Activated T-helper 1 cell treated with anti-CD3 and anti-CD28 coated beads, Interleukin-2, amount 50 U/mL, for 16 hours (primary cell): ENCODE measurements at places on chromosomes 5 and 9.
A peak's percentile ranks its signal among the peaks of the same experiment; 100 is the strongest.

DNA sequence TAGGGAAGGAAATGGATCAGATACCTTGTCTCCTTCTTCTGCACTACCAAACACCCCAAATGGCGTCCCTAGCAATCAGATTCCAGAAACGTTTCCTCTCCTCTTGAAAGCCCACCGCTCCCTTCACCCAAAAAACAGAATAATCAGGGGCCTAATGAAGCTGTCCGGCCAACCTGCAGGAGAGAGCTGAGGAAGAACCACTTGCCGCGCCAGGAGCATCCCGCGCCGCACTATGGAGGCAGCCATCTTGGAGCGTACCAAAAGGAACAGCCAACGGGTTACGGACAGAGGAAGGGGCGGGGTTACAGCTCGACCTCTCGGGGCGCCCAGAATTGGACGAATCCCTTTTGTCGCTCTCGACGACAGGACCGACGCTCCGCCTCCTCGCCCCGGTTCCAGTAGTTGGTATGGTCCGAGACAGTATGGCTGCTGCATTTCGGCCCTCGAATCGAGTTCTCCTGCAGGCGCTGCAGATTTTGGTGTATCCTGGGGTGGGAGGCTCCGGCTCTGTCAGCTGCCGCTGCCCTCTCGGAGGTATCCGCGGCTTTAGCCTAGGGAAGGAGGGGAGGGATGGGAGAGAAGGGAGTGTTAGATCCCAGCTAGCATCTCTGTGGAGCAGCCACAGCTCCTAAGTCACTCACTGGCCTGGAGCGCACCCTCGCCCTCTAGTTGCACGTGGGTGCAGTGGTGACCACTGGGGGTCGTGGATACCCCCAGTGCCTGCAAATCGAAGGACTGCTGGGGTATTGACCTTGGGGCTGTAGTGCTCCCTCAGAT, at the start of the genes MRPS27 and PTCD2:
Gene MRPS27, minus strand, starts transcription at position 265 of the 777 bp plus-strand sequence. Its CDS starts 19 bp downstream, at position 246.
Gene PTCD2, plus strand, starts transcription at position 398 of the 777 bp plus-strand sequence. Its CDS starts 10 bp downstream, at position 408.
- DNase-seq: peak; percentile 81

- no peak for DNase-seq
Measured at GRCh38 chr9:94785215-94786169, 59.0 kb downstream of the AOPEP start.

DNA sequence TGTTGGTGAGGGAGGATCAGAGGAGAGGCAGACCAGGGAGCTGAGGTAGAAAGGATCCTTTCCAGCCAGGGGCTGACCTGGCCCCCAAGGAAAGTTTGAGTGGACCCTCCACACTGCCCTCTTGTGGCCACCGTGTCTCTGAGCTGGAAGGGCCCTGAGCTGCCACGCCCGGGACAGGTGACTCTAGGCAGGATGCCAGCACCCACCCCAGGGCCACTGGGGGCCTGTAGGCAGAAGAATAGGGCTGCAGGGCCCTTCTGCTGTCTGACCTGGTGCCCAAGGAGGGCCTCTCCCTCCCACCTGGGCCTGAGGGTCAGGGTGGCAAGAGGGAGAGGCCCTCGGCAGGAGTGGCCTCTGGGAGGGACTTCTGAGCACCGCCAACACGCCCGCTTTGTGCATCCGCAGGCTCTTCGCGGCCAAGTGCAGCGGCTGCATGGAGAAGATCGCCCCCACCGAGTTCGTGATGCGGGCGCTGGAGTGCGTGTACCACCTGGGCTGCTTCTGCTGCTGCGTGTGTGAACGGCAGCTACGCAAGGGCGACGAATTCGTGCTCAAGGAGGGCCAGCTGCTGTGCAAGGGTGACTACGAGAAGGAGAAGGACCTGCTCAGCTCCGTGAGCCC, 76.8 kb downstream of the LMX1B start:
- DNase-seq: peak; percentile 19

- DNase-seq: no peak
Measured at GRCh38 chr9:23556459-23556858, 269.6 kb downstream of the ELAVL2 start.

DNA sequence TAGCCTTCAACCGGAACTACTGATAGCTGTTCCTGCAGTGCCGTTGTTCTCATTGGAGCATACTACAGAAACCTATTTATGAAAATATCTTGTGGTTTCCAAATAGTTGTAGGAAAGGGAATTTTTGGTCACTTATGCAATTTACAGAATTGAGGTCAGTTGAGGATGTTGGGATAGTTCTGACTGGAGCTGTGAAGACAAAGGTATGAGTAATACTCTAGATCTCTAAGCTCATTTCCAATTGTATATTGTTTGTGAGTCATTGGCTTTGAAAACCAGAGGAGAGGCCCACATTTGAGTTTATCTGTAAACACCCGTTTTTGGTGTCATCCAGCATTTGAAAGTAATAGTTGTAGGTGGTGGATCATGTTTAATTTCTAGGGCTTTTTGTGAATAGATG, 561.3 kb upstream of the WWC1 start:
- DNase-seq: no peak

GRCh38 chr9:76465442-76466298, 6.7 kb downstream of the GCNT1 start:
- no peak for DNase-seq

DNA sequence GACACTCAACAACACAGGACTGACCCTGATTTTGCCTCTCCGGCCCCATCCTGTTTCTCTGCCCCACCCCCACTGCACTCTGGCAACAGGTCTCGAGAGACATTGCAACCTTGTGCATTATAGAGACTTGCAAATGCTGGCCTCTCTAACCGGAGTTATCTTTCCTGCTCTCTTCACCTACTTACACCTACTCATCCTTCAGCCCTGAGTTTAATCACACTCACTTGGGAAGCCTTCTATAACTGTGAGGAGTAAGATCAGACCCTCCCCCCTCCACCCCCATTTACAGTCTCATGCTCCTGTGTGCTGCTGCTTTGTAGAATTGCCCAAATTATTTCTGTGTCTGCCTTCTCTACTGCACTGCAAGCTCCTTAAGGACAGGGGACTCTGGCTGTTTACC, 42.8 kb downstream of the WWC1 start:
- DNase-seq: no peak

DNA sequence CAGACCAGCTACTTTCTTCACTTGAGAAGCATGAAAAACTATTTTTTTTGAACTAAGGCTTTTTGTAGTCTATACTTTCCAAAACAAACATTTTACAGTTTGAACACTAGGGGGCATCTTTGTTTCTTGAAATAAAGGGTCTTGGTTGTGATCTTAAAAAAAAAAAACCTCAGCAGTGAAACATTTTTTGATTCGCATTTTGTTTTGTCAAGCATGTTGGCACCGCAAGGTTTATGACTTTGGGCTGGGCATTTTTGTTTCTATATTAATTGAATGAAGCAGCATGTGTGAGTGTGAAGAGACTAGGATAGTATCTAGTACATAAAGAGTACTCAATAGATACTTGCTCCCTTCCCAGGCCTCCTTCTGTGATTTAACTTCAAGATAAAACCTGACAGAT, 31.6 kb upstream of the ACOT12 start:
- no peak for DNase-seq

GRCh38 chr5:59921816-59922215, 28.3 kb upstream of the PDE4D start:
- no peak for DNase-seq

DNA sequence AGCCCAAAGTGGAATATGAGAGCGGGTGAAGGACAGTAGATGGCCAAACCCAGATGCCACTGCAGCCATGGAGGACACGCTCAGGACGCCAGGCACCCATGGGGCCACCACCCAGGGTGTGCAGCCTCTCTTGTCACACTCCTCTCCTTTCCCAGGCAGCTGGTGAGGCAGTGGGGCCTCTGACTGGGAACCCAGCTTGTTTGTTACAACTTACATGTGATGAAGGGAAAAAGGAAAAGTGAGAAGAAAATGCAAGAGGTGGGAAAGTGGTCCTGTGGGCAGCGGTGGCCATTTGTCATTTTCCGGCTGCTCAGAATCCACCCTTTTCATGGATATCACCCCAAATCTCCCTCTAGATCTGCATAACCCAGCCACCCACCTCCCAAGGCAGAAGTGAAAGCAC, 62.7 kb upstream of the UNC5A start:
- no peak for DNase-seq

DNA sequence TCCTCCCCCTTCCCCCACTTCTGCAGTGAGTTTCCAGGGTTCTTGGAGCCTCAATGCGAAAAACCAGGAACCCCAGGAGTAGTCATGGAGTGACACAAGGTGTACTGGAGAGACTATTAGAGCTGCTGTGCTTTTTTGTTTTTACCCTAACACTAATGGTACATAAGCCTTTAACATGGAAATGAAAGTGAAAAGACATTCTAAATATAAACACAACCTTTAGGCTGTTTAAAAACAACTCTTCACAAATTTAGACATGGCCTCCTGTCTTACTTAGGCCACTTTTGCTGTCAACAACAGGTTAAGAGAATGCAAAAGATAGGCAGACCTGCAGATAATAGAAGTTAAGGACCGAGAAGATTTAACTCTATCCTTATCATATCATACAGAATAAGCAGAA, 232.2 kb downstream of the DENND1A start:
- DNase-seq: no peak

DNA sequence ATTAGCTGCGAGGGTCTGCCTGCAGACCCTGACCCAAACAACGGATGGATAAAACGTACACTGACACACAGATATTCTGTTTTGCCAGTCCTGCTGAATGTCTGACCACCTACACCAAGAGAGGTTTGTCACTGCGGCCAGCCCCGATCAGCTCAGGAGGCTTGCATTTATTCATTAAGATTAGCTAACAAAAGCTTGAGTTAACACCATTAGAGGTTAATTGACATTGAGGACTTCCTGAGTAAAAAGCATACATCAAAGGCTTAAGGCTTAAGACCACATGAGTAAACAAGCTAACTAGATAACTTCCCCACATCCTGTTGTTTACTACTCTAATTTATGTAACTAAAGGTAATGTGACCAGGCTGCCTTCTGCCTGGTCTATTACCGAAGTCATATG, 198.1 kb upstream of the TRPC7 start:
- DNase-seq: no peak

- DNase-seq: no peak
Measured at GRCh38 chr5:14665101-14665822, 744 bp downstream of the OTULIN start.

GRCh38 chr9:121650217-121651007, 1.0 kb upstream of the DAB2IP start:
- no peak for DNase-seq

DNA sequence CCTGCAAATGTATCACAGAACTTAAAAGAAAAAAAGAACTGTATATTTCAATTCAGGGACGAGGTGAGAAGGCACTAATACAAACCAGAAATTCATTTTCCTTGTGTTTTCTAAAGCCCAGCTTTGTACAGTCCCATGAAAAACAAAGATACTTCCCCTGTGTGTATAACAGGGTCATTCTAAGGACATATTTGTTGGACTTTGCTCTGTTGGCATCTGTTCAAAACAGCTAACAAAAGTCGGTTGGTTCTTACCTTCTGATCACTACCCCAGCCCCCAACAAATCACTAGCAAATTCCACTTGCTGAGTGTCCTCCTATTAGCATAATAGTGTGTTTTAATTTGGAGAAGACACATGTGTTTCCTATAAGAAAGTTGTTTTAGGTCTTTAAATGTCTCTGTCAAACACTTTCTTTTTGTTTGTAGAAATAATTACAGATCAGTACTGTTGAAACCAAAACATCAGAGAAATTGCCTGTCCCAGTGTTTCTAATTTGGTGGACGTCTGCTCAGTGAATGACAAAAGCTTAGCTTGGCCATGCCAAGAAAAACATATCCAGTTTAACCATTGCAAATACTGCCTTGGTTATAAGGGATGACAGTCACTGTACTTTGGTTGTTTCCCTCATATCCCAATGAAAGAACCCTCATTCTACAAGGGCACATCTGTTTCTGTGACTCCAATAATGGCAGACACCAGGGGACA, 480.5 kb downstream of the EBF1 start:
- DNase-seq: no peak

GRCh38 chr5:133618141-133618540, 5.8 kb upstream of the FSTL4 start:
- DNase-seq: no peak
